ENCODE measurements at places on chromosomes 1 and 21.
A peak's percentile ranks its signal among the peaks of the same experiment; 100 is the strongest.

- no peak for DNase-seq
These were observed 22.1 kb downstream of the AIM2 start for GRCh38 chr1:159054427-159054826.

DNA sequence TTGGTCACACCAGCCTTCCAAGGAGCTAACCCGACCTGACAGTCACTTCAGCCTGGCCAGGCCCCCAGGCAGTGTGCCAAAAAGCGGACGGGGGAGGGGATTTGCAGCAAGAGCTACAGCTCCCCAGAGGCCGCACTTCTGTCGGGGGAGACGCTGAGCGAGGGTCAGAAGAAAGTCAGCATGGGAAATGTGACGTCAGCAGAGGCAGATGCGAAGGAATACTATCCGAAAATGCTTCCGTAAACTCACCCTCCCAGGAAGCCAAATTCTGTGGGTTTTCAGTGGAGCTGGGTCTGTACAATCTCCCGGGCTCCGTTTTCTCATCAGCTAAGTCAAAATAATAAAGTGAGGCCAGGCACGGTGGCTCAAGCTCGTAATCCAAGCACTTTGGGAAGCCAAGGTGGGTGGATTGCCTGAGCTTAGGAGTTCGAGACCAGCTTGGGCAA is 28.5 kb upstream of the ECE1 start:
- DNase-seq, result no peak

GRCh38 chr1:185663332-185663731 is 70.9 kb upstream of the HMCN1 start:
- DNase-seq, result no peak

- no peak for DNase-seq
These were observed 13.7 kb downstream of the MTARC2 start for GRCh38 chr1:220761688-220762427.

- no peak for DNase-seq
These were observed 354.6 kb downstream of the SEC16B start for GRCh38 chr1:177615251-177615650.

DNA sequence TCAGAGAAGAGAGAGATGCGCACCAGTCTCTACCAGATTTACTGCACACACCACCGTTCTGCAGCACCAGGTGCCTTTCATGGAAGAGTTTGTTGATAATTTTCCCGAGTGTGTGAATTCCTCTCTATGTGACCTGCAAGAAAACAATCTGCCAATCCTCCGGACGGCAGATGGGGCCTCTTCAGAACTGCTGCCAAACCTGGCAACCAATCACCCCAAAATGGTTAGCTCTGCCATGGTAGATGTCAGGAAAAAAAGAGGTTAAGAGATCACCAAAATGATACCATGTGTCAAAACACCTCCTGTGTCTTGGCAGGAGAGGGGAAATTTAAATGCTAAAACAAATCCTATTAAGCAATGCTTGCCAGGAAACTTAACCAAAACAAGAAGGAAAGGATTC is 96.5 kb downstream of the DAB1 start:
- no peak for DNase-seq

GRCh38 chr1:229191066-229191674 is 79.7 kb upstream of the RAB4A start:
- no peak for DNase-seq

GRCh38 chr1:114758256-114758832 is 560 bp upstream of the CSDE1 start:
- no peak for DNase-seq

- DNase-seq, result no peak
These were observed 458.9 kb downstream of the LMO4 start for GRCh38 chr1:87787551-87787950.

DNA sequence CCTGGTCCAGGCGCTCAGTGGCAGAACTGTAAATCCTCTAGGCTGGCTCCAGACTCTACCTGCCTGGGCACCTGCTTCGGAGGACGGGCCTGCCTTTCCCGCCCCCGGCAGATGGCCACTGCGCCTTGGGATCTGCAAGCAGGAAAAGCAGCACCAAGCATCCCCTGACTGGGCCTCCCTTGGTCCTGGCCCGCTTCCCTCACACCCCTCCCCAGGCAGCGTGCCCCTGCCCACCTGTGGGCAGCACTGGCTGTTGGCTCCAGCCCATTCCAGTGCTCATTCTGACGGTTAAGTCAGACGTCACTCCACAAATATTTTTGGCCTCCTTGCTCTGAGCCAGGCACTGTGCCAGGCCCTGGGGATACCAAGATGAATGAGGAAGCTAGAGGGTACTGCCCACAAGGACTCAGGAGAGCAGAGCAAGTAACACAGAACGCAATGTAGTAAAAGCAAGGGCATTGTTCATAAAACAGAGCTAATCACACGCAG is 22.0 kb upstream of the BLACAT1 start:
- no peak for DNase-seq

DNA sequence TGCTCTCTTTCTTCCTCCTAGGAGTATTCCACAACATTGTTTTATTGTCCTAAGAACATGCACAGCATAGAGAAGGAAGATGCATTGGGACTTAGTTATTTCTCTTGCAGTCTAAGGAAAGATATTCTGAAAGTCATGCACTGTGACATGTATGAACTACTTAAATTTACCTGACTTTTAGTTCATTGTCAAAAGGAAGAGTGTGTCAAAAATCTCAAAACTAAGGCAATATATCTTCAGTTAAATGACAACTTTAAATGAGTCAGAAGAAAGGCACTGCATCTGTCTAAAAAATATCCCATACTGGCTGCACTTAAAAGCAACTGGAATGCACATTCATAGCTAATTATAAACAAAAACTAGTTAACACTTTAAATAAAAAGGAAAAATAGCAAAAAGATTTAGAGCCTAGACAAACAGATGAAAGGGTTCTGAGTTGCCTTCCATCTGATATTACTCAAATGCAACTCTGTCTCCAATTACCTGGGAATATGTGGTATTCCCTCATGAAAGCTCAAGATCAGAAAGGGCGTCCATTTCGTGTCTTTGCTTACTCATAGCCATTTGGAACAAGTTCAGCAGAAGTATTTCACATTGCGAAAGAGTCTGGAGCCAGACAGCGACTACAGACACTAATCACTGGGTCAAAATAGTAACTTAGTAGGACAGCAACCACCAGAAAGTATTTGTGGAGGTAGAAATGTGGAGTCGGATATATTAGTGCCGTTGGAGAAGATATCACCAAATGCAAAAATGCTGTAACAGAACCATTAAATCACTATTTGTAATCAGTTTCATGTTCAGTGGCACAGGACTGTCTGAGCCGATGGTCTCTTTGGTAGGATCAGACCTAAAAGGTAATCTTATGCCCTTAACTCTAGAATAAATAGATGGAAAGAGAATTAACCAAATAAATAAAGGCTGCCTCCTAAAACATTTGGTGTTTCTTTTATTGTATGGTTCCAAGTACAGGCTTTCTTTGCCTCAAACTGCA is 225.7 kb downstream of the GREM2 start:
- DNase-seq, result no peak

GRCh38 chr1:184483101-184483683 is 96.4 kb downstream of the C1orf21 start:
- DNase-seq, result no peak

GRCh38 chr1:115679141-115679611 is 37.4 kb downstream of the VANGL1 start:
- no peak for DNase-seq

GRCh38 chr21:42187976-42188653 is 30.8 kb upstream of the ABCG1 start:
- DNase-seq, result no peak

GRCh38 chr1:237429252-237429651 is 387.3 kb downstream of the RYR2 start:
- DNase-seq, result no peak

DNA sequence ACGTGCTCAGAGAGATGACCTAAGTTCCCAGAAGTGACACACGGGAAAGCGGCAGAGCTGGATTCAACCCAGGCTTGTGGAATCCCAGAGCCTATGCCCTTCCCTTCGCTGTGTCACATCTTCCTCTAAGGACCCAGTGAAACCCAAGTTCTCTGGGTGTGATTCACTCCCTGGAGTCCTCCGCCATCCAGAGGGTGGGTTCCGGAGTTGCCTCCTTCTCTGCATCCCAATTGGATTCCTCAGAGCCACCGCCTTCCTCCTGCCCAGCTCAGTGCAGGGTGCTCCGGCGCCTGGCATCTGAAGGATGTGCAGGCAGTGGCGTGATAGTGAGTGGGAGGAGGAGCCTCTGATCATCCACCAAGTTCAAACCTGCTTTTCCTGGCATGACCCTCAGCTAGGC is 20.7 kb upstream of the RCC2 start:
- no peak for DNase-seq

GRCh38 chr1:155133799-155134281 is 1.8 kb upstream of the SLC50A1 start:
- no peak for DNase-seq

- DNase-seq, result no peak
These were observed 49.9 kb downstream of the C8B start for GRCh38 chr1:56915960-56916359.

- DNase-seq, result no peak
These were observed 175.3 kb downstream of the RERE start for GRCh38 chr1:8642114-8642513.

DNA sequence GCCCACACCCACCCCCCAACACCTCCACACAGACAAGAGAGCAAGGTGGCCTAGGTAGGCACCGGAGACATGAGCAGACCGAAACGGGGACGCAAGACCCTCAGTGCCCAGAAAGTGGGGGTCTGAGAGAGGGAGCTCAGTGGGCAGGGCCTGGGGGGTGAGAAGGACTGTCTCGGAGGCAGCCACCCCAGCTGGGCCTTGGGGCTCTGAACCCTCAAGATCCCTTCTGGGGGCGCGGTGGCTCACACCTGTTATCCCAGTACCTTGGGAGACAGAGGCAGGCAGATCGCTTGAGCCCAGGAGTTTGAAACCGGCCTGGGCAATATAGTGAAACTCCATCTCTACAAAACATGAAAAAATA is 9.1 kb upstream of the GNB1 start:
- no peak for DNase-seq

DNA sequence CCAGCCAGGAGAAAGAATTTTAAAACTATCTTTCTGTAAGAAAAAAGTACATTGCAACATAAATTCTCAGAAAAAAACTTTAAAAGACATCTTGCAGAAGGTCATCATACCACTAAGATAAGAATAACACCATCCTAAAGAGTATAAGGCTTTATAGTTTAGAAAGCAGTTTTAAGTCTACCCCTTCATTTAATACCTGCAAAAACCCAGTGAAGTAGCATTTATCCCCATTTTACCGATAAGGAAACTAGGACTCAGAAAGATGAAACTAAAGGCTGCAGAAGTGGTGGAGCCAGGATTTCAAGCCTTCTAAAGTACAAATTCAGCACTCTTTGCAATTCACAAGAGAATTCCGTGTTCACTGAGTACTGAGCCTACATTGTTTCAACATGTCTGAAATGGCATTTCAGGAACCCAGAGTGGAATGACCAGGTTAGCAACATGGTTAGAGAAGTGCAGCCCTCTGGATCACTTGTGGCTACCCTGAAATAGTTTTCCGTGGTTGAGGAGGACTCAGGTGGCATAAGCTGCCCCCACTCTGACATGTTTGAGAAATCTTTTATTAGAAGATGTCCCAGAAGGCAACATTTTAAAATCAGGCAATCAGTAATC is 6.7 kb downstream of the MYCL start:
- DNase-seq, result no peak

DNA sequence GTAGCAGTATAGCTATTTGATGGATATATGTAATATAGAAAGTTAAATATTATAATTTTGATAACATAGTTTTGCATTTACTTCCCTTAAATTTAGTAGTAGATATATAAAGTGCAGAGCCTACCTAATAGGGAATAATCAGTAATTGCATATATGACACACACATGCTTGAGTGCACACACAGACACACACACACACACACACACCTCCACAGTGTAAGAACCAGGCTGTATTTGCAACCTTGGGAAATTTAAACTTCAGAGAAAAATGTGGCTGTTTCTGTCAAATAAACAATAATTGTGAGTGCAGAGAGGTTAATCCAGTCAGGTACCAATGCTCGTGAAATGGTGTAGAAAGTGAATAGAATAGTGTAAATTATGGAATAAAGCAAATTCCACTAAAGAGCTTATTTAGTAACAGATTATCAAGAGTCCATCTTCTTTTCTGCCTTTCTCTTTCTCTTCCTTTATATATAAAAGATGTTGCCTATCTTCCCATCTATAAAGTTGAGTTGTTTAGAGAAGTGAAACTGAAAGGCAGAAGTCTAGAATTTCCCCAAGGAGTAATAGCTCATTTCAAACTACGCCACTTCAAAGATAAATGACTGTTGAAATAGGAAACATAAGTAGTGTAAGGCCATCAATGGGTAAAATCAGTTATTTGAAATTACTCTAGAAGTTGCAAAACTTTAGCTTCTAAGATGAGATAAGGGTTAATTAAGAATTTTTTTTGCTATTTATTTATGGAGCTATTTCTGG is 273.7 kb downstream of the SRGAP2C start:
- no peak for DNase-seq

DNA sequence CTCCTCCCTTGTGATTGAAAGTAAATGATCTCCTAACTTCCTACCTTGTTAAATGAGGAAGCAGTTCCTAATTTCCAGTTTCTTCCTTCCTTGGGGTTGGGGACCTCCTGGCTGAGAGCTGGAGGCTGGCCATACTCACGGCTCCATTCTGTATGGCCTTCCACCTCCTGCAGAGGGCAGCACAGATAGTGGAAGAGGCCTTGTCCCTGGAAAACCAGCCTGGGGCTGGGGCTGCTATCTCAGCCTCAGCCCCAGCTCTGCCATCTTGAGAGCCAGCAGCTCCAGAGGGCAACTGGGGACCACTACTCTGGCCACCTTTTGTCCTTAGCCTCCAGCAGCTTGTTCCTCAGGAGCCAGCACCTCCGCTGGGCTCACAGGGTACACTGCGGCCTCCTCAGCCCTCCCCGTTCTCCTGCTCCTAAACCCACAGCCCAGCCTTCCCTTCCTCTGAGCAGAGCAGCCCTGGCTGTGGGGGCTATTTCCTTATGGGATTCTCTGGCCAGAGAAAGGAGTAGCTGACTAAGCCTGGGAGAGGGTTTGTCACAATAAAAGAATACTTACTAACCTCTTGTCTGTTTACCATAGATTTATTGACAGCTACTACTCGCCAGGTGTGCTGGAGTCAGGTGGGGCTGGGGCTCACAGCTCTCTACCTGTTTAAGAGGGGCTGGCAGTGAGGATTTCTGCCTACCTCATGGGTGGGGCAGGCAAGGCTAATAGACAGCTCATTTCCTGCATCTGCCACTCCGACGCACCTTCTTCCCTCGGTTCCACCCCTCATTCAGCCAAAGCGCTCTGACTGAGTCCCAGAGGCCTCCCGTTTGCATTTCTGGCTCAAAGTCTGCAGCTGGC is 6.3 kb downstream of the TMEM234 start:
- DNase-seq, result peak; percentile 67

- DNase-seq, result no peak
These were observed 125.0 kb downstream of the PRDM2 start for GRCh38 chr1:13825033-13825432.

DNA sequence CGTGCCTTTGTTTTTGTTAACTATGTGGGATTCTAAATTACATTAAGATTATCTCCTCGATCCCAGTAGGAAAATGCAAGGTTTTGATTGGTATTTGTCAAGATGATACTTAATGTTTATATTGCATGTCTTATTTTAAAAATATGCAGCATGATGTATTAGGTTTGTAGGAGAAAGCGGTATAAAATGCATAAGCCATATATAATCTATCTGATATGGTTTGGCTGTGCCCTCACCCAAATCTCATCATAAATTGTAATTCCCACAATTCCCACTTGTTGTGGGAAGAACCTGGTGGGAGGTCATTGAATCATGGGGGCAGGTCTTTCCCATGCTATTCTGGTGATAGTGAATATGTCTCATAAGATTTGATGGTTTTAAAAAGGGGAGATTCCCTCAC is 198.1 kb upstream of the NCAM2 start:
- no peak for DNase-seq

- no peak for DNase-seq
These were observed 5.8 kb upstream of the PLA2G2D start for GRCh38 chr1:20125100-20125499.
